Cerebellar nuclear complex (tissue), 1 donor: ENCODE measurements at places on chromosomes 1 and 21.

GRCh38 chr1:239930686-239931262 is 160.9 kb upstream of the FMN2 start:
- no peak for DNase-seq

- DNase-seq, result no peak
Observed at GRCh38 chr1:46996659-46997281, 26.7 kb upstream of the CYP4X1 start.

- DNase-seq, result no peak
Observed at GRCh38 chr21:29711236-29711635, 228.6 kb downstream of the GRIK1 start.

- no peak for DNase-seq
Observed at GRCh38 chr1:173253046-173253445, 45.9 kb upstream of the TNFSF4 start.

DNA sequence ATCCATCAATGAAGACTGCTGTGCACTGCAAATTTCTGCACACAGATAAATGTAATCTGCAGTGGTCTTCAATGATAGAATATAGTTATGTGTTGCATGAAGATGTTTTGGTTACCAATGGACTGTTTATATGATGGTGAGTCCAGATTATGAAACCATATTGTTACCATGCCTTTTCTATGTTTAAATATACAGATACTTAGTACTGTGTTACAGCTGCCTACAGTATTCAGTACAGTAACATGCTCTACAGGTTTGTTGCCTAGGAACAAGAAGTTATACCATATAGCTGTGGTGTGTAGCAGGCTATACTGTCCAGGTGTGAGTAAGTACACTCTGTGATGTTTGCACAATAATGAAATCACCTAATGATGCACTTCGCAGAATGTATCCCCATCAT is 40.8 kb downstream of the SORT1 start:
- no peak for DNase-seq

- DNase-seq, result no peak
Observed at GRCh38 chr1:172467446-172467845, 23.6 kb upstream of the PIGC start.

DNA sequence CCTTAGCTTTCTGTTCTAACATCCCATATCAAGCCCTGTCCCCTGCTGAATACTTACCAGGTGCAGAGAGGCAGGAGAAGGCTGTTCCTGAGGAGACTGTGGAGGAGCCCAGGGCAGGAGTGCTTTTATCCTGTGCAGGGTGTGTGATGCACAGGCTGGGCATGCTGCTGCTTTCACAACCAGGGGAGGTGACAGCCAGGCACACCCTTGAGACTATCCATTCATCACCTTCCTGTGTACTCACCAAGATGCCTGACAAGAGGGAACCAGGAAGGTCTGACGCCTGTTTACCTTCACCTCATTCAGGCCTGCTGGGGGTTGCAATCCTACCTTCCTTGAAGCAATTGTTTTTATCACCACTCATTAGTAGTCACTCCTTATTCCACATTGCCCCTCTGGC is at the start of gene LCE3E:
LCE3E (minus strand) TSS at position 100 of the 400 bp plus-strand sequence. CDS start 572 bp downstream, outside the sequence.
- no peak for DNase-seq

GRCh38 chr1:64248065-64248464 is 44.6 kb downstream of the UBE2U start:
- no peak for DNase-seq

DNA sequence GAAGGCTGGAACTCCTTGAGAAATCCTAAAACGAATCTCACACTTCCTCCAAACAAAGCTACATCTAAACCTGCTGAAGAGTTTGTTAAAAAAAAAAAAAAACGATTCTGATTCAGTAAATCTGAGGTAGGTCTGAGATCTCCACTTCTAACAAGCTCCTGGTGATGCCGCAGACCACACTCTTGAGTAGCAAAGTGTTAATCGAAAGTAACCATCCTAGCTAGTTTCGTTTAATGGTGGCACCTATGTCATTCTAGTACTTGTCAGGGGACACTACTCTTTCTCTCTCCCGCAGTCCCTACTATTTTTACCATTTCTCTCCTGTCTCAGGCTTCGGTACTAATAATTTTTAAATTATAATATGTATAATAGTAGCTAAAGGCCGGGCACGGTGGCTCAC is 2.1 kb downstream of the CLCC1 start:
- DNase-seq, result no peak

GRCh38 chr1:147758379-147759100 is 1.9 kb downstream of the GJA5 start:
- DNase-seq, result no peak

DNA sequence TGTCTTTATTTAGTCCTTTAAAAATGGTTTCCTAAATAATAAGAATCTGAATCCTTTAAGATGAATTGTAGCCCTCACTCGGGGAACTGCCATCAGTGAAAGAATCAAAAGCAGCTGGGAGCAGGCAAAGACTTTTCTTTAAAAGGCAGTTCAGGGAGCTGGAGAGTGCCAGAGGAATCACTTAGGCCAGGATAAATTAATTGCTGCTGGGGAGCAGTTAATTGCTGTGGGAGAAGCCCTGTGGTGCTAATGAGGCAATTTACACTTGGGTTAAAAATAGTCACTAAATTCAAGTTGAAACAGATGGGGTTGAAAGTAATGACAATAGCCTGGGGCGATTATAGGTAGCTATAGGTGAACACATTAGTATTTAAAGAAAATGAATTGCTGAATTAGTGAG is 38.7 kb upstream of the COL24A1 start:
- no peak for DNase-seq

DNA sequence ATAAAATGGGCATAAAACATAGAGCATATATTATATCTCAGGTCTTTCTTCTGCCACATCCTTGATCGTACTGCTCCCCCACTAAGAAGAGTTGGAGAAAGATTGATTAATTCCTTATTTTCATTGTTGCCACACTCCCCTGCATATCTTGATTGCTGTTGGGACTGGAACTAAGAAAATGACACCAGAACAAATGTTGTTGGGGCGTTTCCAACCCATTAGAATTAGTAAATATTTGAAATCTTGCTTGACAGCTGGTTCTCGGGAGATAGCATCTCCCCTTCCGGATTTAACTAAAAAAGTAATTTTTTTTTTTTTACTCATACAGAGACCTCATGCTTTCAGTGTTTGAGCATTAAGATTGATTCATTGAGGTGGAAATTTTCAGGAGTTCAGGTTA is 493.0 kb upstream of the PLXNA2 start:
- no peak for DNase-seq

GRCh38 chr1:117897551-117897950 is 31.9 kb downstream of the GDAP2 start:
- DNase-seq, result no peak

- no peak for DNase-seq
Observed at GRCh38 chr1:59025898-59026426, 242.1 kb upstream of the JUN start.
